ENCODE measurements at places on chromosomes 6 and 20.

GRCh38 chr20:32628960-32629530 lies 43.9 kb upstream of the NOL4L start:
- DNase-seq: no peak

- no peak for DNase-seq
Observed at GRCh38 chr6:126048635-126049034, 62.3 kb downstream of the TRMT11 start.

- peak; percentile 40 for DNase-seq
Observed at GRCh38 chr6:142551274-142551811, 249.5 kb downstream of the ADGRG6 start.

DNA sequence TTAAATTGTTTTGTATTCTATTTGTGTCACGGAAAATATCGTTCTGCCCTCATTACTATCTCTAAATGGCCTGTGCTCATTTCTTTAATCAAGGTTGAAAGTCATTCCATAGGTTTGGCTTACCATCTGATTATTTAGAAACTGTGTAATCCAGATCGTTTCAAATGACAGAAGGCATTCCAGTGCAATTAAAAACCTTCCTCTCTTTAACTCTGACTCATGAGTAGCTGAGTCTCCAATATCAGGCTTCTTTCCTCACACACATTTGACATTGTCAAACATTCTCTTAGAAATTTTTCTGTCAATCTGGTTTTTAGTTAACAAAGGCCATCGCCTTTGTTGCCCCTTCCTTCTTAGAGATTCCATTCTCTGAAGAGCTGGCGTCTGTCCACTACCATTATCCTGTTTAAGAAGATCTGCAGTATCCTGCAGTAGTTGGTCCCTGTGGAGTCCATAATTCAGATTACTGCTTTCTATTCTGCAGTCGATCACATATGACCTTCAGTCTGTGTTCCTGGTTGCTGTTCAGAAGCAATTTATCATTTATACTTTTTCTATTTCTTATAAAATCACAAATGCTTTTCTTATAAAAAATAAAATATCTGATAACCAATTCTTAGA lies 3.9 kb upstream of the TRDN start:
- no peak for DNase-seq

- no peak for DNase-seq
Observed at GRCh38 chr6:86537292-86537861, 400.0 kb upstream of the HTR1E start.

GRCh38 chr20:9301129-9302090 lies 213.0 kb upstream of the LAMP5 start:
- no peak for DNase-seq

DNA sequence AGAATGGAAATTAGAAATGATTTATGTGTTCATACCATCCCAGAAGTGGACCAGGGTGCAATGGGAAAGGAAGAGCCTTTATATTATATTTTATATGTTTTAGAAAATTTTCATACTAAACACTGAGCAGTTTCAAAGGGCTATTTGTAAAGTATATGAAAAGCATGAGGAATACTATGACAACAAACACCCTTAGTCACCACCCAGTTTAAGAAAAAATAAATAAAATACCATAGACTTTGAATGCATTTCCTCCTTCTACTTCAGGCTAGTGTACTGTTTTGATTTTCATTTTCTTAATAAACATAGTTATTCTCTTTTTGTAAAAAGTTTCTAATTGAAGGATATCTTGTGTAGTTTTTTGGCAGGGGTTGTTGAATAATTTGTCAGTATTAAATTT lies 191.1 kb downstream of the PLCB4 start:
- DNase-seq: no peak

DNA sequence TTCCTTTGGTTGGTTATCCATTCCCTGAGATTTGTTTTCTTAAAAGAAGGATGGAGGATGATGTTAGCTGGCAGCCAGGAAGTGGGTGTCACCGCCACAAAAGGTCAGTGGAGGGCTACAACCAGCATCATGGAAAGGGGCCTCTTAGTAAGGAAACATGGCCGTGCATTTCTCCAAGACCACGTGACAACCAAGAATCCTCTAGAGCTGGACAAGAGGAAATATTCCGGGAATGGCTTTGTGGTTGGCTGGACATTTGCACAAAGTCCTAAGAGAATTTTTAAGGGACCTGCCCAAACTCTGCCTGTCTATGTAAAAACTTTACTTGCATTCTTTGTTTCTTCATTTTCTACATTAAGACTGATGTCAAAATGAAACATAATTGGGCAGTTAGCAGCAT lies 399.9 kb upstream of the MARCKS start:
- no peak for DNase-seq

DNA sequence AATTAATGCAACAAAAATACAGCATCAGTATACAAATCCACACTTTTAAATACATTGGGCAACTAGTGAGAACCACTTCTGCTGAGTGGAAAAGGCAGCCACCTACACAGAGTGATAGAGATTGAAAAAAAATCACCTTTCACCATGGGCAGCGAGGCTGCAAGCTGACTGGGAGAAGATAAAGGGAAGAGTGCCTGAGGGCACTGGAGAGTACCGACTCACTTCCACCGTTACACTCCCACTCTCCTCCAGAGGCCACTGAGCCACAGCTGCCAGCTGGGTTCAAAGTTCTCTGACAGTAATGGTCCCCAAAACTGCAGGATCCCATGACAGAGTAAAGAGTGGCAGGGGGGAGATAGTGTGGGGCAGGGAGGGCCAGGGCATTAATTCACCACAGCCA lies 24.1 kb downstream of the PXT1 start:
- DNase-seq: no peak

GRCh38 chr6:36659271-36659670 lies 19.2 kb upstream of the CDKN1A start:
- DNase-seq: no peak

DNA sequence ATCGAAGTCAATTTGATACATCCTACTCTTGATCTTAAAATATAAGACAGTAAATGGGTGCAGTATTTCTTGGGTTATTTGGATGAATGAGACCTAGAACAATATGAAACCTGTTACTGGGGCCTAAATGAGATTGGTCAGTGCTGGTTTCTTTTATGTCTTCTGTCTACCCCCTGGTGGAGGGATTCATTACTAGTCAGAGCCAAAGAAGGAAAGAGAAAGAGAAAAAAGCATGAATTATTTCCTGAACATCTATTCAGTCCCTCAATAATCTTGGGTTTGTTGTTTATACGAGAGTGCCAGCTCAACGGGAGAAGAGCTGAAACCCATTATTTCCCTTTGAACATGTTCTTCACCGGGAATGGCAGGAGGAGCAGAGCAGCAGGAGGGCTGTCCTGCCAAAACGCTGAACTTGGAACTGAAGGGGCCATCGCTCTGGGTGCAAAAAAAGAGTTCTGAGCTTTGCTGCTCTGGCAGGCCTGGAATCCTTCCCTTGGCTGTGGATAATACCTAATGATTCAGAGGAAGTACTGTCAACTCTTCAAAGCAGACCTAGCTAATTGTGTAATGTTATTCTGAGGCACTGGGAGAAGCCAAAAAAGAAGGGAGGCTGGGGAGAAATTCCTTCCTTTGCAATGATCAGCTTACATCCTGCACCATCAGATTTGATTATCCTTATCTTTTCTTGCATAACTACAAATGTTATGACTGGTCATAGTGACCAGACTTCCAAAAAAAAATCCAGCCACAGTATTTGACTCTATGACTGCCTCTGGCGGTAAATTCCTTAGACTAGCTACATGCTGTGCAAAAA lies 72.0 kb downstream of the BLOC1S5 start:
- no peak for DNase-seq

DNA sequence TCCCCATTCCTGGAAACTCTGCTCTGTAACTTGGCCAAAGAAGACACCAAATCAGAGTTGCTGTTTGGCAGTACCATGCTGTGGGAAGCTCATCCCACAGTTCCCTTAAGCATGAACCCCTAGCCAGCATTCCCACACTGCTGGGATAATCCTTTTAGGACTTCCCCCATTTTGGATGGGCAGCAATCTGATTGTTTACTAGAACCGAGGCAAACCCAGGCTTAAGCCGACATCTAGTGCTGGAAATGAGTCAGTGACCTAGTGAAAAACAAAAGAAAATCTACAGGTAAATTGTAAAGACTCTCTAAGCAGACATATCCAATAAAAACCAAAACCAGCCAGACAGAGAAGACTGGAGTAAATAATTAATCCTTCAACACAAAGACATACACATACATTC lies 5.2 kb downstream of the DNAH8 start:
- DNase-seq: no peak

DNA sequence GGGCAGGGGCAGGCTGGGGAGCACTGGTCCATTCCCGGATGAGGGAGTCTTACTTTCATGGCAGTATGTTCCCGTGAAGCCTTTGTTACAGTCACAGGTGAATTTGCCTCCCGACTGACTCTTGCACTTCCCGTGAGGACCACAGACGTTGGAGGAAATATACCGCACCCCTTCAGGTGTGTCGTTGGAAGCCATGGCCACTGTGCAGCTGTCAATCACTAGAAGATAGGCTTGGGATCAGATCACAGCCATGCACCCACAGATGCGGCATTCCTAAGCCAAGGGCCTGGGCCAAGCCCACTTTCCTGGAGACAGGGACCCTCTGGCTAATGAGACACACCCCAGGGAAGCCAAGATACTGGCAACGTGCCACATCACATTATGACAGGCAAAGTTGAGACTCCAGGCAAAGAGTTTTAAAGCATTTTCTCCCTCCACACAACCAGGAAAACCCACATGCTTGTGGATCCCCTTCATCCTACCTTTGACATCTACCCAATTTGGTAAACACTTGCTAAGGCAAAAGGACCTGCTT lies 26.8 kb downstream of the JAG1 start:
- DNase-seq: no peak

Data from NCI-H1694 (cell line).